ENCODE measurements at places on chromosomes 5 and 9. TPM values are rescaled to one million over a fixed set of nuclear protein-coding genes. Genes with fewer than 3 reads are reported as not detected.

Gene ECM2
- total RNA-seq, result under 0.01 TPM

Gene ANKRD31
- 0.43 TPM for total RNA-seq

Gene CKMT2
- not detected for total RNA-seq

Gene EIF4E1B
- not detected for total RNA-seq

Gene NR3C1
- total RNA-seq, result 70.3 TPM

Gene ARHGEF37
- 3.7 TPM for total RNA-seq

Gene BAAT
- not detected for total RNA-seq

Data from placental epithelial cell (primary cell).